ENCODE measurements at places on chromosomes 13 and 19. TPM values are rescaled to one million over a fixed set of nuclear protein-coding genes. Genes with fewer than 3 reads are reported as not detected.

- no peak for ATAC-seq
Observed at GRCh38 chr13:113238536-113238935, 29.1 kb downstream of the CUL4A start.

DNA sequence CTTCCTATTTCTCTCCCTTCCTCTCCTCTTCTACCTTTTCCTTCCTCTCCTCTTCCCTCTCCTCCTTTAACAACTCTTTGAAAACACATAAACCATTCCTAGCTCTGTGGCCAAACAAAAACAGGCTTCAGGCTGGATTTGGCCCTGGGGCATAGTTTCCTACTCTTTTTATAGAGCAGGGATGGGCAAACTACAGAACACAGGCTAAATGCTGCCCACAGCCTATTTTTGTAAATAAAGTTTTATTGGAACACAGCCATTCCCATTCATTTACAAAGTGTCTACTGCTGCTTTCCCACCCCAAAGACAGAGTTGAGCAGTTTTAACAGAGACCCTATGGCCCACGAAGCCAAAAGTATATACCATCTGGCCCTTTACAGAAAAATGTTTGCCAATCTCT, 35.4 kb downstream of the LHFPL6 start:
- ATAC-seq = no peak

GRCh38 chr13:39599842-39600241, 3.2 kb downstream of the LHFPL6 start:
- ATAC-seq = no peak

STOML3 gene
- total RNA-seq = not detected

LHFPL6 gene
- total RNA-seq = 77.5 TPM

ERICH6B gene
- not detected for total RNA-seq

STK11 gene
- 63.7 TPM for total RNA-seq

FFAR3 gene
- total RNA-seq = not detected

All from gastroesophageal sphincter (tissue), 4 donors.